ENCODE measurements at places on chromosomes 12 and 14.
A peak's percentile ranks its signal among the peaks of the same experiment; 100 is the strongest.

GRCh38 chr12:19127270-19127669 lies 2.3 kb upstream of the PLEKHA5 start:
- DNase-seq = no peak

- DNase-seq = no peak
Observed at GRCh38 chr14:105588236-105588860, 62.0 kb downstream of the TMEM121 start.

DNA sequence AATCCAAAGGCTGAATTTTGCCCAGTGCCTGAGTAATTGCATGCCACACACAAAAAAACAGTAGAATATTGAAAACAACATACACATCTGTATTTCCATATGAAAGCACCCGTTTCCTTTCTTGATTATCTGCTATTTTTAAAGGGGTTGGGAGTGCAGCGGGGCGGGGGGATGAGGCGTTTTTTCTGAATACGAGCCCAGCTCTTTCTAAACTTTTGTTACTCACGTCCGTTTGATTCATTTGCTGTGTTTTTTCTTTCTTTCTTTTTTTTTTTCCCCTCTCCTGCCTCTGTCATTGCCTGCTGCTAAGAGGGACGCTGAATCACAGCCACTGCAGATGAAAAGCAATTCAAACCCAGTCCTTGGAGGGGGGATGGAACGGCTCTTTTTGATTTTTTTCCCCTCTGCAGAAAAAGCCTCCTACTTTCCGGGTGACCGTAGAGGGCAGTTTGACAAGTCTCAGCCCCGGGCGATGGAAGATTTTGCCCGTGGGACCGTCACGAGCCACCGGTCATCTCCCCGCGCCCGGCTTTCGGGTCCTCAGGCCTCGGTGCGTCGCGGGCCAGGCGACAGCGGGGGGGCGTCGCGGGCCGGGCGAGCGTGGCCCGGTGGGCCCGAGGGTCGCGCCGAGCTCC lies 572 bp upstream of the RASSF8 start:
- no peak for DNase-seq

DNA sequence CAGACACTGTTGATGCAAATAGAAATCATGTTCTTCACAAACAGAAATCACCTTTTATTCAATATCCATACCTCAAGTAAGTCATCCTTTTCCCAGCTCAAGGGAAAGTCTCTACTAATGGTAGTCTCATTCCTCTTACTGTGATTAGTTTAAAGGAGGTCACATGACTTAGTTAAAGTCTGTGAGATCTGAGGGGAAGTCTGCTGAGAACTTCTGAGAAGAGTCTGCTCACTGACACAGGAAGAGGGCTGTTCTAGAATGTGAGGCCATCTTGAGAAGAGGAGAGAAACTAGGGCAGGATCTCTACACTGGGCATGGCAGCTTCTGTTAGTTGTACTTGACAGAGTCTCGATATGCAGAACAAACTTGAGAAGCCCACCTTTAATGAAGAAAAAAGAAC lies 146.8 kb downstream of the C12orf42 start:
- DNase-seq = no peak

GRCh38 chr14:90666571-90666970 lies 149.7 kb downstream of the TTC7B start:
- no peak for DNase-seq

GRCh38 chr12:48787791-48788523 lies 932 bp downstream of the ADCY6 start:
- peak; percentile 21 for DNase-seq

- no peak for DNase-seq
Observed at GRCh38 chr14:101473795-101474562, 87.3 kb upstream of the DIO3 start.

Measured in B cell (primary cell).